PC-3 (cell line): ENCODE measurements at places on chromosomes 16 and 17.

GRCh38 chr17:82287868-82288801 is 14.6 kb upstream of the CSNK1D start:
- DNase-seq = peak; percentile 88

GRCh38 chr17:70168977-70169708 is at the start of gene KCNJ2:
Gene KCNJ2, plus strand, starts transcription at chr17:70169532. Its CDS starts 5,508 bp downstream, at chr17:70175040.
- peak; percentile 94 for DNase-seq

DNA sequence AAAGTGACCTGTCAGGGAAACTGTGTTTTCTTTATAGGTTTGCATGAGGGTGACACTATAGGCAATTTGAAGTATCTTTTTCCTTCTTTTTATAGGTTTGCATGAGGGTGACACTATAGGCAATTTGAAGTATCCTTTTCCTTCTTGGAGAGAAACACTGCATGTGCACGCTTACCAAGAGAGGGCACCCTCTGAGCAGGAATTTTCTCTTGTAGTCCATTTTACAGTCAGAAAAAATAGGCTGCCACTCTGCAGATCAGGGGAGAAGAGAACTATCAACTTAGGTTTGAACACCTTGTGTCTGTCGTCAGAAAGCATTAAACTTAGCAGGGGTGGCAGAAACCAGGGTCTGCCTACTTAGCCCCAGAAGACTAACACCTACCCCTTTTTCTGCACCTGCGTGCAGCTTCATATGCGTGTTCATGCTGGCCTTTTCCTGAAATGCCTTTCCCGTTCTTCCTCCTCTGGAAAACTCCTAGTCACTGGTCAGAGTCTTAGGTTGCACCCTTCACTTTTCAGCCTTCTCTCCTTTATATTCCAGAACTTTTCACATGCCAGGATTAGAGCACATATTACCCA is 16.4 kb upstream of the SMIM36 start:
- peak; percentile 70 for DNase-seq

GRCh38 chr16:14249291-14250032 is 178.3 kb downstream of the MRTFB start:
- peak; percentile 54 for DNase-seq

DNA sequence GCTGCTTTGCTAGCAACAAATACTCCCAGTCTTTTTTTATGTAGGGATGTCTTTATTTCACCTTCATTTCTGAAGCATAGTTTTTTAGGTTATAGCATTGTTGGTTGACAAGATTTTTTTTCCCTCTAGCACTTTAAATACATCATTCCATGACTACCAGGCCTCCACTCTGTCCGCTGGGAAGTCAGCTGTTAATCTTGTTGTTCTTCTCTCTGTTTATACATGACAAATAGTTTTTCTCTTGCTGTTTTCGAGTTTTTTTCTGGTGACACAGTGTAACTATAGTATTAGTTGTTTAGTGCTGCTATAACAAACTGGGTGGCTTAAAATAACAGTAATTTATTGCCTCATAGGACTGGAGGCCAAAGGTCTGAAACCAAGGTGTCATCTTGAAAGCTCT is 205.5 kb upstream of the CNTNAP4 start:
- DNase-seq = no peak

- no peak for DNase-seq
Observed at GRCh38 chr16:83029467-83029866, 402.7 kb downstream of the CDH13 start.

DNA sequence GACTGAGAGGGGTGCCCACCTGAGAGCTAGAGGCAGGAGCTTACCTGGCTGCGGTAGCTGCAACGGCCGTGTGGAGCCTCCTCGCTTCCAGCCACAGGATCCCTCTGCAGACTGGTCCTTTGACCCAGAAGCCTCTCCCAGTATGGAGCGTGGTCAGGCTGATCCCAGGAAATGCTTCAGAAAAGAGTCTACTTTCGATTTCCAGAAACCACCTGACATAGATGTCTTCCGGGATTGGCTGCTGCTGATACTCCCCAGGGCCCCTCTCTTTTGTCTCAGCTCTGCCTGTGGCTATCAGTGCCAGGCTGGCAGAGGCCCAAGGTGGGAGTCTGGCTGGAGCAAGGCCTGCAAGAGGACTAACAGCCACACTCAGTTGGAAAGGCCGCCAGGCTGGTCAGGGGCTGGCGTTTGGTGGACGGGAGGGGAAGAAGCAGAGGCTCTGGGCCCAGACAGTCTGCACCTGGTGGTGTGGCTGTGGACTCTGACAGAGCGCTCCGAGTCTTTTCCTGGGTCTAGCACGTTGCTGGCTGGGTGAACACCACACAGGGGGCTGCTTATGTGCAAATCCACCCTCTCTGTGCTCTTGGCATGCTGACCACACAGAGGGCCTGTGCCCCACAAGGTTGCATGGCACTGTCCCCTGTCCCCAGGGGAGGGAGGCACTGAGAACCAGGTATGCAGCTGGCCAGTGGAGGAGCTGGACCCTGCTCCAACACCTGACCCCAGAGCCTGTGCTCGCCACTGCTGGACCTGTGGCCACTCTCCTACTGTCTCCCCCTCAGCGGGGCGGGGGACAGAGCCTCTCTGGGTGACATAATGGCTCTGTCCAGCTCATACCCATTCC is at the start of gene LGALS3BP:
LGALS3BP (minus strand) TSS at position 144 of the 844 bp plus-strand sequence. CDS start 2,732 bp downstream, outside the sequence.
- DNase-seq = peak; percentile 54

- DNase-seq = no peak
Observed at GRCh38 chr17:77507111-77507885, 366.5 kb downstream of the SEC14L1 start.

DNA sequence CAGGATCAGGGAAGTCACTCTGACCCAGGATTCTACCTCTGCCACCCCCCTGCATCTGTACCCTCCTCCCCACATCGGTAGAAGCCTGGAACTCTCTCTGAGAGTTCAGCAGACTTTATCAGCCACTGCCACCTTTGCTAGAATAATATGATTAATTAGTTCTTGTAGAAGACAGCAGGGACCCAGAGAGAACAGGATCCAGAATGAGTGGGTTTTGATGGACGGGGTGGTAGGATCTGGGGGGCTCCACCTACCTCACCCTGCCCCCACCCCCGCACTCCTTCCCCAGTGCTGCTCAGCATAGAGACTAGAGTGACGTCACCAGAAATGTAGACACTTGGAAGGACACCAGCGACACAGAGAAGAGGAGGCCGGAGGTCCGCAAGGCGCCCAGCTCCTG is 33.5 kb downstream of the ABCC6 start:
- no peak for DNase-seq

DNA sequence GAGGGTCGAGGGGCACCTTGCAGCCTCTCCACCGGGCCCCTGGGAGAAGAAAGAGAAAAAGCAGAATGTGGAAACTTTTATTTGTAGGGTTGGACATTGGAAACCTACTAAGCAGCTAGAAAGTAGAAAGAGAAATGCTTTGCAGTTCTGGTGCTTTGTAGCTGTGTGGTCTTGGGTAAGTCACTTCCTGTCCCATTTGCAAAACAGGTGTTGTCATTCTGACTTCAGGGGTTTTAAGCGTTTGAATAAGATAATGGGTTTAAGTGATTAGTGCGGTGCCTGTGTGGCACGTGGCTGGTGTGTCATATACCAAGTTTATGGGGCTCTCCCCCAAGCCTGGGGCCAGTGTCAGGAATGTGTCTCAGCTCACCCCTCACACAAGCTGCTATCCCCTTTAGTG is 1.6 kb downstream of the CA4 start:
- DNase-seq = no peak

- no peak for DNase-seq
Observed at GRCh38 chr16:28167221-28167620, 44.5 kb downstream of the XPO6 start.

DNA sequence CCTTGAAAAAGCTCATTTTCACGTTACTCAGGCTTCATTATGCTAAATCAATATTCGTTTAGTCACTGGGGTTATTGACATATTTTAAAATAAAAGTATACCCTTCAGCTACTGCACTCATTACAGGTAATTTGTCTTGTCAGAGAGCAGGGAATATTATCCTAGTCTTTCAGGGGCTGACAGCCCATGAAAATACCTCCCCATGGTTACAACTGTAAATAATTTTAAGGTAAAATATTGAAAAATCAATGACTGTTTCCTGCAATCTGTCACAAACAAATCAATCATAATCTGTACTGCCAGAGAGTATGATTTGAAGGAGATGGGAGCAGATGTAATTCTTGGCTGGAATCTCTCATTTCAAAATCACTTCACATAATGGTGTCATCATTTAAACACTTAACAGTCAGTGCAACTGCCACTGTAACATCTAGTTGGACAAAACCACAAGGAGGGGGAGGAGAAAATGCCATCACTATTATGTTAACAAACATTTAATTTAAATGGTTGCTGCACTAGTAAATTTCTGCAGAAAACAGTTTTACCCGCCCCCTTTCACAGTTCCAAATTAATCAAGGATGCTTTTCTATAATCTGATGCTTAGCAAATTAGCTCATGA is 9.3 kb upstream of the IRX5 start:
- DNase-seq = no peak

- peak; percentile 22 for DNase-seq
Observed at GRCh38 chr17:50218071-50218759, 16.8 kb upstream of the COL1A1 start.

DNA sequence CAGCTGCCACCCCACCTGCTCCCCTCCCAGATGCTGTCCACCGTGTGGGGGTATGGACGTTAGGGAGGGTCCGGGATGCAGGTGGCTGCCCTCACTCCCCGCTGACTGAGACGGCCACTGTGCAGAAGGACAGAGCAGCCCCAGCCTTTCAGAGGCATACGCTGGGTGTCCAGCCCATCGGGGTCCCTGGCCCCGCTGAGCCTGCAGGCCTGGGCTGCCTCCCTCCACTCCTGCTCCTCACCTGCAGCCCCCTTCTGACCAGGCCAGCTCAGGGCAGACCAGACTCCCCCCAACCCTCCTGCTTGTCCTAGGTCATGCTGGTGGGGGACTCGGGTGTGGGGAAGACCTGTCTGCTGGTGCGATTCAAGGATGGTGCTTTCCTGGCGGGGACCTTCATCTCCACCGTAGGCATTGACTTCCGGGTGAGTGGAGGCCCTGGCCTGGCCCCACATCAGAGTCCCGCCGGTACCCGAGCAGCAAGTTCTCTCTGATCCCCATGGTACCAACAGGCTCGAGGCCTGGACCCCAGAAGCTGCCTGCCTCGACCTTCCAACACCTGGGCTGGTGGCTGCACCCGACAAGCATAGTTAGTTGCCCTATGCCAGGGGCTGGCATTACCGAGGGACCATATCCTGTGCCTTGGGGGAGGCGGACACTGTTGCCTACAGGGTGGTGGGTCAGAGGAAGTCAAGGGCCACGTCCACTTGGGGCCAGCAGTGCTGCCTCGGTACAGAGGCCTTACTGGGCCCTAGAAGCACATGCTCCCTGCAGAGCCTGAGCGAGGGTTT is 1.4 kb downstream of the RAB26 start:
- DNase-seq = peak; percentile 11
